ENCODE measurements at places on chromosomes 7 and 10.

DNA sequence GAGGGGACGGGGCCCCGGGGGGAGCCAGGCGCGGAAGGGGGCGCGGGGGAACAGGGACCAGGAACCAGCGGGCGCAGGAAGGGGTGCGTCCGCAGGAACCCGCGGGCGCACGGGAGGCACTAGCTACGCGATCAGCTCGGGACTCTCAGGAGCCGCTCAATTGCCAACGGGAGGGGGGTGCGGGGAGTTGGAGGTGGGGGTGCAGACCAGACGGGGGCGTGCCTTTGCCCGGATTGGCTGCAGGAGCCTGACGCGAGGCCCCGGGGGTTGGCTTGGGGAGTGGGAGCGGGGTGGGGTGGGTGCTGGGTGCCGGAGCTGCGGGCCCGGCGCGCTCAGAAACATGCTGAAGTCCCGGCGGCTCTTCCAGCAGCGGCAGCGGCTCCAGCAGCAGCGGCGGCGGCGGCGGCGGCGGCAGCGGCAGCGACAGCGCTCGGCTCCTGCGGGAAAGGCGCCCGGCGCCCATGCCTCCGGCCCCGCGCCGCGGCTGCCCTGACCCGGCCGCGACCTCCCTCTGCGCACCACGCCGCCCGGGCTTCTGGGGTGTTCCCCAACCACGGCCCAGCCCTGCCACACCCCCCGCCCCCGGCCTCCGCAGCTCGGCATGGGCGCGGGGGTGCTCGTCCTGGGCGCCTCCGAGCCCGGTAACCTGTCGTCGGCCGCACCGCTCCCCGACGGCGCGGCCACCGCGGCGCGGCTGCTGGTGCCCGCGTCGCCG lies at the start of gene ADRB1:
TSS of gene ADRB1 (plus strand) at position 335 of the 715 bp plus-strand sequence. CDS start at position 602, 267 bp downstream.
- peaks cover 7% of the 10 kb centered on the region for H3K36me3 ChIP-seq
- H3K27me3 ChIP-seq: peaks cover 75% of the 10 kb centered on the region
- H3K4me3 ChIP-seq: peak within 1 kb of the TSS; percentile 89
- peak; percentile 37 for DNase-seq

- no peaks in the 10 kb centered on the region for H3K27me3 ChIP-seq
- no peaks in the 10 kb centered on the region for H3K4me1 ChIP-seq
- H3K36me3 ChIP-seq: no peaks in the 10 kb centered on the region
- no peak overlapping the region for H3K27ac ChIP-seq
- DNase-seq: no peak
- H3K4me3 ChIP-seq: no peak overlapping the region
Observed at GRCh38 chr10:25441270-25441669, 266.5 kb downstream of the GPR158 start.

- no peaks in the 10 kb centered on the region for H3K27me3 ChIP-seq
- no peak for DNase-seq
- H3K4me3 ChIP-seq: no peak overlapping the region
- peaks cover 7% of the 10 kb centered on the region for H3K36me3 ChIP-seq
- H3K4me1 ChIP-seq: peaks cover 10% of the 10 kb centered on the region
- H3K27ac ChIP-seq: no peak overlapping the region
Observed at GRCh38 chr10:67971311-67971710, 86.9 kb downstream of the SIRT1 start.

- no peak for DNase-seq
- peak overlapping the region; percentile 71 for H3K4me3 ChIP-seq
- H3K27me3 ChIP-seq: no peaks in the 10 kb centered on the region
- peak overlapping the region; percentile 83 for H3K27ac ChIP-seq
Observed at GRCh38 chr10:93907059-93907458, 13.3 kb downstream of the SLC35G1 start.

- no peaks in the 10 kb centered on the region for H3K27me3 ChIP-seq
- no peak overlapping the region for H3K4me3 ChIP-seq
- no peak overlapping the region for H3K27ac ChIP-seq
- no peaks in the 10 kb centered on the region for H3K36me3 ChIP-seq
- H3K4me1 ChIP-seq: no peaks in the 10 kb centered on the region
- no peak for DNase-seq
Observed at GRCh38 chr10:107616031-107616430, 451.5 kb upstream of the SORCS1 start.

GRCh38 chr7:94366832-94367231 lies 27.9 kb upstream of the COL1A2 start:
- H3K36me3 ChIP-seq: no peaks in the 10 kb centered on the region
- no peaks in the 10 kb centered on the region for H3K4me1 ChIP-seq
- no peak overlapping the region for H3K4me3 ChIP-seq
- no peak overlapping the region for H3K27ac ChIP-seq

GRCh38 chr10:78312197-78313047 lies 278.8 kb downstream of the RPS24 start:
- H3K36me3 ChIP-seq: no peaks in the 10 kb centered on the region
- no peak overlapping the region for H3K27ac ChIP-seq
- DNase-seq: no peak
- H3K4me3 ChIP-seq: no peak overlapping the region
- peaks cover 5% of the 10 kb centered on the region for H3K4me1 ChIP-seq

DNA sequence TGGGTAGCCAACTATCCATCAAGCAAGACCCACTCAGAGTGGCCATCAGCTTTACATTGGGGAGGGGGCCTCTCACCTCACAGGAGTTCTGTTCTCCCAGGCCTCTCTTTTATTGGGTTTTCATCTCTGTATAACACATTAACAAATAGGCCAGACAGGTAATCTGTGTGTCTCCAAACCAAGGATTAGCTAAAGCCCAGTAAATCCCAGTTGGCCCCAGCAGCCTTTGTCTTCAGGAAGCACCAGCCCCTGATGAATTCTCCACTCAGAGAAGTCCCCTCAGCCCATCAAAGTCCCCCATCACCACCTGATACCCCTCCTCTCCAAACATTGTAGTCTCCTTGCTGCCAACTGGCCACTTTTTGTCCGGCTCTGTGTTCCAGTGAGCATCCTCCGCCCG lies 16.9 kb upstream of the SLF2 start:
- peaks cover 4% of the 10 kb centered on the region for H3K36me3 ChIP-seq
- no peak overlapping the region for H3K4me3 ChIP-seq
- no peak overlapping the region for H3K27ac ChIP-seq
